ENCODE measurements at places on chromosomes 5 and 9. TPM values are rescaled to one million over a fixed set of nuclear protein-coding genes. Genes with fewer than 3 reads are reported as not detected.

ENHO gene
- total RNA-seq: 3.3 TPM

BAAT gene
- total RNA-seq: not detected

TSSK1B gene
- 0.10 TPM for total RNA-seq

OR1L6 gene
- total RNA-seq: not detected

PIP5KL1 gene
- total RNA-seq: 1.2 TPM

IFNK gene
- total RNA-seq: not detected

PCDHGA10 gene
- total RNA-seq: 4.9 TPM

MYMK gene
- 0.89 TPM for total RNA-seq

GCNT4 gene
- 2.4 TPM for total RNA-seq

GPR21 gene
- 4.3 TPM for total RNA-seq

LRRC14B gene
- 0.79 TPM for total RNA-seq

MCC gene
- total RNA-seq: 47.7 TPM

LHX6 gene
- 0.99 TPM for total RNA-seq

HIGD2A gene
- 69.9 TPM for total RNA-seq

IFNA8 gene
- total RNA-seq: not detected

OR13C3 gene
- total RNA-seq: not detected

SUSD3 gene
- total RNA-seq: 3.0 TPM

TICAM2 gene
- 2.2 TPM for total RNA-seq

KDM4C gene
- total RNA-seq: 45.8 TPM

ADGRV1 gene
- 11.2 TPM for total RNA-seq

DPYSL3 gene
- 71.4 TPM for total RNA-seq

CD72 gene
- 1.6 TPM for total RNA-seq

ANXA2R gene
- total RNA-seq: 1.8 TPM

COL23A1 gene
- total RNA-seq: 4.6 TPM

TOR4A gene
- total RNA-seq: 1.7 TPM

MORN5 gene
- not detected for total RNA-seq

AGXT2 gene
- not detected for total RNA-seq

IFT74 gene
- 21.9 TPM for total RNA-seq

GEMIN5 gene
- 16.6 TPM for total RNA-seq

SLC36A3 gene
- total RNA-seq: not detected

ST6GALNAC4 gene
- 8.9 TPM for total RNA-seq

SNX18 gene
- 33.9 TPM for total RNA-seq

HAVCR1 gene
- 0.30 TPM for total RNA-seq

BNC2 gene
- total RNA-seq: 30.8 TPM

OTULINL gene
- total RNA-seq: 7.5 TPM

ACOT12 gene
- total RNA-seq: 0.10 TPM

WWC1 gene
- total RNA-seq: 7.3 TPM

AQP3 gene
- 169 TPM for total RNA-seq

IPO11 gene
- total RNA-seq: 29.2 TPM

EMB gene
- total RNA-seq: 19.6 TPM

FBP1 gene
- total RNA-seq: 5.1 TPM

DND1 gene
- total RNA-seq: 0.30 TPM

FOXD4 gene
- 0.10 TPM for total RNA-seq

STOM gene
- total RNA-seq: 139 TPM

TRIM36 gene
- 1.2 TPM for total RNA-seq

All from skin of body (tissue), 3 donors.